ENCODE measurements at places on chromosomes 16 and 17.

- no peak for DNase-seq
Observed at GRCh38 chr16:10980813-10981212, 36.4 kb downstream of the CLEC16A start.

DNA sequence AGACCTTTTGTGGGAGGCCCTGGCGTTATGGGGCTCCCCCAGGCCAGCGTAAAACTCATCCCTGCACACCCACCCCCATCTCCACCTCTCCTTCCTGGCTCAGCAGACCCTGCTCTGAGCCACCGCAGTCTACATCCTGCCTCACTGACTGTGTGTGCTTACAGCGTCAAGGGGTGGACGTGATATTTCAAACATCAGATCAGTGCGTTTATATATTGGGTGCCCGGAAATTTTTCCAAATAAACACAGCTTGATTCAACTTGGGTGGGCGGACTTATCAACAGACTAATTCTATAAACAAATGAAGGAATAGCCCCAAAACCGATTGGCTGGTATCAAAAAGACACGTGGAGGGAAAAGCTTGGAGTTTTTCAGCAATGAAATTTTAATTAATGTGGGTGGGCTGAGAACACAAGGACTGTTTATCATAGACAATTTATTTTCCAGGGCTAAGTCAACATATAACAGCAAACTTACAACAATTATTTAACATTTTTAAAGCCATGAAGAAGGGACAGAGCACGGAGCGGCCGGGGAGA lies at the start of gene FOXL1:
Gene FOXL1 (plus strand): TSS at position 489 of the 539 bp plus-strand sequence. CDS start 175 bp downstream, outside the sequence.
- DNase-seq = no peak

GRCh38 chr17:40952661-40953060 lies 14.1 kb downstream of the KRT39 start:
- no peak for DNase-seq

DNA sequence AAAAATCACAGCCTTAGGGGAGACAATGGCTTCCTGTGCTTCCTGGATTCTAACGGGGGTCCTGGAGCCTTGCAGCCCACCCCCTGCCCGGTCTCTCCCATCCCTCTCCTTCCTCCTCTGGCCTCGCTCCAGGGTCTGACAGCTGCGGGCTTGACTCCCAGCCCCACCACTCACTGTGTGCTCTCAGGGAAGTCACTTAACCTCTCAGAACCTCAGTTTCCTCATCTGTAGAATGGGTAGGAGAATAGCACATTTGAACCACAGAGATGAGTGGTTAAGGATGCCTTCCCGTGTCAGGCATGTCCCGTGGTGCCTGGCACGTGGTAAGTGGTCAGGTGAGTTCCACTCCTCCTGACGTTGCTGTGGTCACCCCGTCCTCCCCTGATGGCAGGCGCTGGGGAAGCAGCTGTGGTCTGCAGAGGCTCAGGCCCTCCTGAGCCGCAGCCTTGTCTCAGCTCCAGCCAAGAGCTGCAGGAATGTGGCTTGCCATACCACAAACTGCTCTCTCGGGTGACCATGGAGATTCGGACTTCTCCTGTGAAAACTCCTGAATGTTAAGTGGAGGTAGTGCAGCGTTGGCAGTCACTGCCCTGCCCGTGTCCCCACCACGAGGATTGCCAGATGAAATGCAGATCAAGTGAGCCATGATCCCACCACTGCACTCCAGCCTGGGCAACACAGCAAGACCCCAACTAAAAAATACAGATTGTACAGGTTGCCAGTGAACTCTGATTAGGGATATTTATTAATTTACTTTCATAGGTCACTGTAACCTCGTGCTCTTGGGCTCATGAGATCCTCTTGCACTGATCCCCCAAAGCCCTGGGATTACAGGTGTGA lies 85.7 kb downstream of the NT5M start:
- no peak for DNase-seq

DNA sequence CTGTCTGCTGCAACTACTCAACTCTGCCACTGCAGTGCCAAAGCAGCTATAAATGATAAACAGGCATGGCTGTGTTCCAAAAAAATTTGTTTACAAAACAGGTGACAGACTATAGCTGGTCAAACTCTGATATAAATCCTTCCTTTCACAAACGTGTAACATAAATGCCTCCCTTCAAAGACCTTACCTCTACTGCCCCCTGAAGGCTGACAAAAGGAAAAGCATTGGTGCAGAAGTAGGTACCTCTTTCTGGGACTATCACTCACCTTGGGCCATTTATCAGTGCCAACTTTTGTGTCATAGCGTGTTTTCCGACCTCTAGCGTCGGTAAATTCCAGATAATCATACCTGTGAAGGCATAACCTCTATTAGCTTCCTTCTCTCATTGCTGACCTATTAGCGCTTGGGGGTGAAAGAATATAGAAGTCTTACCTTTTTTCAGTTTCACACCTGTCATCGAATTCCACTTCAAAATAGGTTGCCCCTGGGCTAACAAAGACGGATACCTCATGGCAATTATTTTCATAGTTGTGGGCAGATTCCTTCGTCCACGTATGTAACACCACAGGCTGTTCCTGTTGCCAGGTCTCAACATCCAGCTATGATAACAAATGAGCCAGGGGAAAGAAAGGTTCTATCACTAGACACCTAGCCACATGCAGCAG lies 67.9 kb downstream of the ZZEF1 start:
- DNase-seq = peak; percentile 32

- DNase-seq = no peak
Observed at GRCh38 chr17:39600997-39601597, 6.6 kb downstream of the NEUROD2 start.

GRCh38 chr17:41796121-41796895 lies 9.8 kb upstream of the JUP start:
- no peak for DNase-seq

DNA sequence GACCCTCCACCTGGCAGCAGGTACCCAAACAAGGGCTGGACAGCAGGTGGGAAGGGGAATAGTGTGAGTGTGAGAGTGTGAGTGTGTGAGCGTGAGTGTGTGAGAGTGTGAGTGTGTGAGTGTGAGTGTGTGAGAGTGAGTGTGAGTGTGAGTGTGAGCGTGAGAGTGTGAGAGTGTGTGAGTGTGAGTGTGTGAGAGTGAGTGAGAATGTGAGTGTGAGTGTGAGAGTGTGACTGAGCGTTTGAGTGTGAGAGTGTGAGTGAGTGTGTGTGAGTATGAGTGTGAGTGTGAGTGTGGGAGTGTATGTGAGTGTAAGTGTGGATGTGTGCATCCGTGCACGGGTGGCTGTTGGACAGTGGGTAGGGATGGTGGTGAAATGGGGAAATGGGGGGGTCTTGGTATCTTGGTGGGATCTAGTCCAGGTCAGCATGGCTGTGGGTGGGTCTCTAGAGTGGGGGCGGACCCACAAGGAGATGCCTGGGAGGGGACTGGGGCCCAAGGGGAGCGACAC lies 408 bp downstream of the ADGRG1 start:
- no peak for DNase-seq

GRCh38 chr17:37485938-37486570 lies 3.6 kb upstream of the DUSP14 start:
- no peak for DNase-seq

DNA sequence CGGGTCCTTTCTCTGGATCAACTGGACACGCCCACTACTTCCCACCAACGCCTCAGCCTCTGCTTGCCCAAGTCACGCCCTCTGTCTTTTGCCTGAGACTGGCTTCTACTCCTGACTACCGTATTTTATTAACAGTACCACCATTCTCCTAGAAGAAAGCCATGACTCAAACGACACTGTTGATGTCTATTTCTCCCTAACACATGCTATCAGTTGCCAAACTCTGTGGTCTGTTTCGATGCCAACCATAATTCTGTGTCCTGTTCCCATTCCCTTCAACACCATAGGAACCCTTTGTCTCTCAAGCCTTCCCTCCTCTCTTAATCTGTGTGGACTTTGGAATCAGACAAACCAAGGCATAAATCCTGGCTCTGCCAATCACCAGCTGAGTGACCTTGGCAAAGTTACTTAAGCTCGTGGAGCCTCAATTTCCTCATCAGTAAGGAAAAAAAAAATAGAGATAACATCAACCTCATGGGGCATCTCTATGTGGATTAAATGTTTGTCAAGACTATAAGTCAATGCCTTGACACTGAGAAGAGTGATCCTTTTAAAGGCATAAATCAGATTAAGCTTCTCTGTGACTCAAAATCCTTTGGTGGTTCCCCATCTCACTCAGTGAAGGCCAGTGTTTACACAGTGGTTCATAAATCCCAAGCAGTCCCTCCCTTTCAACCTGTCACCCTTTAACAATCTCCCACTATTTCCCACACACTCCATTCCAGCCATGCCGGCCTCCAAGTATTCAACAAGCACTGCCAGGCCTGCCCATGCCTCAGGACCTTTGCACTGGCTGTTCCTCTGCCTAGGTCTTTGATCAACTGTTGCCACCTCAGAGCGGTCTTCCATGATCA lies 45.6 kb downstream of the ERN1 start:
- no peak for DNase-seq

GRCh38 chr16:57826052-57826451 lies 23.8 kb upstream of the KIFC3 start:
- no peak for DNase-seq

Measured in GM06990 (cell line).